Hepatocyte (in vitro differentiated cells): ENCODE measurements at places on chromosomes 4 and X.

- no peak for DNase-seq
Observed at GRCh38 chrX:19344661-19345060, 934 bp downstream of the PDHA1 start.

DNA sequence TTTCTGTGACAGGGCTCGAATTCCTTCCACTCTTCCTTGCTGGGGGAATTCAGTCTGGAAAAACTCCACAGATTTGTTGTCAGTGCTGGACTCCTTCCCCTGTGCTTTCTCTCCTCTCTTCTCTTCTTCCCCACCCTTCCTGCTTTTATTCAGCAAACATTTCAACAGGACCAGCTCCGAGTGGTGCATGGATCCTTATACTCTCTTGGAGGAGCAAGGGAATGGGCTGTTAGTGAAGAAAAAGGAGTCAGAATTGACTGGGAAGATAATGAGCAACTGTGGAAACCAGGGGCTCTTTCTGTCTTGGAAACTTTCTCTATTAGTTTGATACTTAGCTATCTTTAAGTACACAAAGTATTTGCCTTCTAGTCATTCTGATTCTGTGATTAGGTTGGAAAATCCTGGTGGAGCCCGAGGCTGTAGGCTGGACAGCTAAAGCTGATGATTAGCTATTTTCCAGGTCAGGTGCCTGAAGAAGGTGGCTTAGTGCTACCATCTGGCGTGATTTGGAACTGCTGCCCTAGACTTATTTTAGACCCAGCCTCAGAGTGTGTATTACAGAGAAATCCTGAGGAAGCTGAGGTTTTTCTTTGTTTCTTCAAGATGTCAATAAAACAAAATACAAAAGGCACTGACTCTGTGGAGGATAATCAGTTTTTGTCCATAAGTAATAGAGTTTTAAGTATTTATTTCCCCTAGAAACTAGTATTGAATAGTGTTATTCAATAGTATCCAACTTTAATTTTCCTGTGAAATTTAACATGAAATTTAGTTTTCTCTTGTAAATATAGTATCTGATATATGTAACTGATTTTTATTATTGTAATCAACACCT is 38.4 kb downstream of the NAP1L5 start:
- peak; percentile 79 for DNase-seq

DNA sequence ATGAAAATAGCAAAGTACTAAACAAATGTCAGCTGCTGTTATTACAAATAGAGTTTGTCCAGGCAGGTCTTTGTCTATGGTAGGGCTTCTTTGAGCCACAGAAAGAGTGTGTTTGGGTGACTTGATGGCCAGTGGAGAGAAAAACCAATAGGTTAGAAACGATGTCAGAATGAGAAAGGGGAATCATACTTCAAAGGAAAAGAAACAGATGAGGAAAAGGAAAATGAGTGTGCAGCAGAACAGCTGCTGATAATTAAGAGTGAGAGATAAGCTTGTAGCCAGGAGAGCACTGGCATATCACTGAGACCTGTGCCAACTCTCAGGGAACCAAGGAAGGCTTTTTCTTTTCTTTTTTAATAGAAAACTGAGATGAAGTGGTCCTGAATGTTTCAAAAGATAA is 257.2 kb downstream of the ARHGAP24 start:
- DNase-seq, result no peak

- DNase-seq, result no peak
Observed at GRCh38 chr4:176333076-176333475, 13.3 kb downstream of the SPCS3 start.

- peak; percentile 36 for DNase-seq
Observed at GRCh38 chr4:168674077-168674747, 177.4 kb downstream of the PALLD start.

DNA sequence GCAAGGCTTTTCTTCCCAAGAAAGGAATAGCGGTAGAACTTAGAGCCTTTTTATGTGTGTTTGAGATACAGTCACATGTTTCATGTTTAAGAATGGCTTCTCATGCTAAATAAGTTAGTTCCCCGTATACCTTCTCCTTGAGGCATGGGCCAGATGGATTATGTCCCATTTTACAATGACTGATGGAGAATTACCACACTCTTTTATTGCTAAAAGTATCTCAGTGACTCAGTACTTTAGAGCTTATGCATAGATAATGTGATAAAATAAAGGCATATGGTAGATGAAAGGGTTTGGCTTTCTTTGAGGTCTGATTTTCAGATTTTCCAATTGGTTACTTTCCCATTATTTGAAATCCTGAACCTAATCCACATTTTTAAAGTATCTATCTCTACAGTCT is 121.8 kb upstream of the BMPR1B start:
- DNase-seq, result no peak

DNA sequence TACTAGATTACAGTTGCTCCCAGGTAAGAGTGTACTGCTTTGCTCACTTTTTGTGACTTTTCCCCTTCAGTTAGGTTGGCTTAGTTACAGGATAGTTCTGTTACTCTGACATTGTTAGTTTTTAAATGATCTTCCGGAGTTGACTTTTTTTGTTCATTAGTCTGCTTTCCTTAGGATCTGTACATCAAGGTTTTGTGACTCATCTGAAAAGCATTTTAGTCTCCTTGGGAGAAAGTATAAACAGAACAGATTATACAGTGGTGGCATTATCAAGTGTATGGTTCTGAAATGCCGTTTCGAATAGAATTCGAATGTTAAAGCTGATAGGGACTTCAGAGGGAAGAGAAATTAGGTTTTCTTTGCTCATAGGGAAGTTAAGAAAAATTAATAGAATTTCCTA is 63.3 kb downstream of the USP9X start:
- DNase-seq, result no peak

GRCh38 chr4:168440442-168441264 is 39.6 kb downstream of the DDX60L start:
- DNase-seq, result peak; percentile 51

GRCh38 chr4:20354120-20354519 is 102.4 kb downstream of the SLIT2 start:
- no peak for DNase-seq

DNA sequence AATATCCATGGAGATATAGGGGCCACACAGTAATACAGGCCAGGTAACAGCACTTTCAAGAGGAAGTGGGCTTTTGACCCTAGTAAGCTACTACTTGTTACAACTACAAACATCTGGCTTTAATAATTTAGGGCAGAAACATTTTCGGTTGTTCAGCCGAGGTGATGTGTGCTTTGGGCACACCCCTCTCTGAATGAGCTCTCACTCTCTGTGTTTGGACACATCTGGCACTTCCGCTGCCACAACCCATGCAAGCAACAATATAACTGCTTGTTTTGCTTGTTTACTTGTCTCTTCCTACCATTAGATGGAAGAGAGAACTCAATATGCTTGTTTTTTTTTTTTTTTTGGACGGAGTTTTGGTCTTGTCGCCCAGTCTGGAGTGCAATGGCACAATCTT is 277.2 kb downstream of the HS3ST1 start:
- no peak for DNase-seq

GRCh38 chr4:183469285-183469684 is 24.8 kb downstream of the CDKN2AIP start:
- DNase-seq, result no peak

- no peak for DNase-seq
Observed at GRCh38 chrX:141787655-141788054, 50.5 kb upstream of the MAGEC3 start.
